T-helper 17 cell (primary cell): ENCODE measurements at places on chromosomes 7 and 10. TPM values are rescaled to one million over a fixed set of nuclear protein-coding genes. Genes with fewer than 3 reads are reported as not detected.
A peak's percentile ranks its signal among the peaks of the same experiment; 100 is the strongest.

DNA sequence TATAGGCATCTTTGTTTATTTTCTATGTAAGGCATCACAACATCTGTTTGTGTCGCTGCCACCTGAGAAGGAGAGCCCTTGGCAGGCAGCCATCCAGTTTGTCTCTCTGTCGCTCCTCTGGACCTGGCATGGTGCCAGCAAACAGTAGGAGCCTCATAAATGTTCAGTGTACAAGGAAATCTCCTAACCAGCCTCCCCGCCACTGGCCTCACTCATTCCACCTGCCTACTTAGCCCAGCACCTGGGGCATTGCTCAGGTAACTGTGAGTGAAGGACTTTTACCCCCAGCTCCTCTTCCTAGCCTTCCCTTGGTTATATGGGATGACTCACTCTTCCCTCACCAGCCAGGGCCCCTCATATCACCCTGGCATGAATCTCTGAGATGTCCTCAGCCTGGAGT, 61.7 kb upstream of the NPTX2 start:
- no peak for DNase-seq

- DNase-seq, result no peak
These were observed 38.2 kb downstream of the WDR37 start for GRCh38 chr10:1094112-1095057.

DNA sequence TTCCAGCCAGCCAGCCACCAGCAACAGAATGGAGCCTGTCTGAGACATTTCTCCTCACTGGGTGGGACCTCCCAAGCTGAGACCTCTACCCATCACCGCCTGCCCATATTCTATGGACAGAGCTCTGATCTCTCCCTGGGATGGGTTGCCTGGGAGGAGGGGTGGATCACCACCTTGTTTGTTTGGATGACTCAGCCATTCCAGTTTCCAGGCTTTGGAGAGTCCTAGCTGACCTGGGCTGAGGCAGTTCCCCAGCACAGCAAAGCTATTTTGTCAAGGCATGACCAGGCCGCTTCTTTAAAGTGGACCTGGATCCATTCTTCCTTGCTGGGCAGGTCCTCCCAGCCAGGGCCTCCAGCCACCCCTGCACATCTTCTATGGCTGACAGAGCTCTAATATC, 982.3 kb downstream of the DNAJB9 start:
- DNase-seq, result no peak

DNA sequence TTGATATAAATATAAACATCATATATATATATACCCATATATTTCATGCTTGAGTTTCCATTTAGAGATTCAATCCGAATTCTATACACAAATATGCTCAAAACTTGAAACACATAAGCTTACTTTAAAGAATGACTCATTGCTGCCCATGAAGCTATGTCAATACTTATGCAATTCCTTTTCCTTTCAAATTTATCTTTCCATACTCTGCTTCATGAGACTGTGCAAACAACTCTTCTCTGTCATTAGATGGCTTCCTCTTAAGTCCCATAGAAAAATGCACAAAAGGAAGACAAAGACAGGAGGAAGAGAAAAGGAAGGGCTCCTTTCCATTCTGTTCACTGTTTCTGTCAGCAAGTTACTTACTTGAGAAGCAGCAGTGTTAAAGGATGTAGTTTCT, 895.7 kb upstream of the SORCS1 start:
- DNase-seq, result no peak

GRCh38 chr10:4867520-4868356, 41.7 kb downstream of the AKR1E2 start:
- no peak for DNase-seq

DNA sequence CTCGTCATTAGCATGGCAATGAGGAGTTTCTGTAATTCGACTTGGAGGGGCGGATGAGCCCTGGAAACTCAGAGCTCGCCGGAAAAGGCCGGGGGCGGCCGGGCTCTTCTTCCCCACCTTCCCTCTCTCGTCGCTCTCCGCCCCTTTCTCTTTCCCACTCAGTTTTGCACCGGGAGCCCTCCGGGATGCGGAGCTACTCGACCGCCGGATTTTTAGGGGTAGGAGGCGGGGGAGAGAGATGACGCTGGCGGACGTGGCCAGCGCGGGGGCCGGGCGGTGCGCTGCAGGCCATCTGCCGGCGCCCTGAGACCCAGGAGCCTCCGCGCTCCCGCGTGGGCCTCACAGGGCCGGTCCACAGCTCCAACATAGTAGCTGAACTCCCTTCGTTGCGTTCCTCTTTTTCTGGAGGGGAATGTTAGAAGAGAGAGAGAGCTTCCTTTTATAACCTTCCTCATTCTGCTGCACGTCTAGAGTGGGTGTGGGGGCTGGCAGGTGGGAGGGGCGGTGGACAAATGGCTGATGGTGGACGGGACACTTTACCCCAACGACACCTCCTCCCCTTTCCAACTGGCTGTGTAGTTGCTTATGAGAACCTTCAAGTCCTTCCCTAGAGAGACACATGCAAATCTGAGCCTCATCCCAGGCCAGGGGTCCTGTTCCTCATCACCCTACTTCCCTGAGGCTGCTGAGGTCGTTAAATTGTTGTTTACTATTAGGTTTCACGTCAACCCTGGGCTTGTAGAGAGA, 1.1 kb upstream of the HOXA1 start:
- no peak for DNase-seq

- DNase-seq, result no peak
These were observed 12.8 kb downstream of the BRI3 start for GRCh38 chr7:98294326-98294725.

- no peak for DNase-seq
These were observed 138.4 kb downstream of the SDK1 start for GRCh38 chr7:3439333-3440030.

DNA sequence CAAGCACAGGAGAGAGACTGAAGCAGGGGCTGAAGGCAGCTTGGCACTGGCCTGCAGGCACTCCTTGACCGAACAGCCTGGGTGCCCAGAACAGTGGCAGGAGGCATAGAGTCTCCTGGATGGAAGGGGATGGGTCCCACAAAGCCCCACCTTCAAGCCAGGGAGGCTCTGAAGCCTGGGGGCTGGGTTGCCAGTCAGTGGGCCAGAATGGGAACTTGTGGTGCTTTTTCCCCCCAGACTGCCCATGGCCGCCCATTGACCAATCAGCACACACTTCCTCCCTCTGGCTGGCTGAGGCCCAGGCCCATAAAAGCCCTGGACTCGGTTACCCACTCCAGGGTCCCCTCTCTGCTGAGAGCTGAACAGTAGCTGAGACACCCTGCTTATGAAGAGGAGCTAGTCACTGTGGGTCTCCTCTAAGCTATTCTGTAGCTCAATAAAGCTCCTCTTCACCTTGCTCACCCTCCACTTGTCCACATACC, 109.6 kb downstream of the ELAPOR2 start:
- DNase-seq, result no peak

DNA sequence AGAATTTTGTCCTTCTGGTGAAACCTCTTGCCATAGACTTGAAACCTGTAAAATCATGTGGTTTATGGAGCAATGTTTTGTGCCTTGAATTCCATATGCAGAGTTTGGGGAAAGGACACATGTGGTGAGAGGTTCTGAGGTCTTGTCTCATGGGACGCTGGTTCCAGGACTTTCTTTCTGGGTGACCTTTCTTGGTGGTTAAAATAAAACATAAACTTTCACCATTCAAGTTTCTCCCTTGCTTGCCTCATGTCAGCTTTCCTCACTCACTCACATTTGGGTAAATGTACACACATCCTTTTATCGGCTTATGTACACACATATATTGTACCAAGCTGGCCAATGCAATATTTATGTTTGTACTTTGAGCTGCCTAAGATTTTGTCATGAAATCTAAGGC, 144.9 kb upstream of the CELF2 start:
- DNase-seq, result no peak

- DNase-seq, result no peak
These were observed 34.6 kb downstream of the PSAP start for GRCh38 chr10:71816421-71816851.

- DNase-seq, result peak; percentile 68
These were observed at the start of gene GATAD1 for GRCh38 chr7:92447345-92448204. Gene GATAD1, plus strand, starts transcription at chr7:92447482. Its CDS starts 248 bp downstream, at chr7:92447730.

DNA sequence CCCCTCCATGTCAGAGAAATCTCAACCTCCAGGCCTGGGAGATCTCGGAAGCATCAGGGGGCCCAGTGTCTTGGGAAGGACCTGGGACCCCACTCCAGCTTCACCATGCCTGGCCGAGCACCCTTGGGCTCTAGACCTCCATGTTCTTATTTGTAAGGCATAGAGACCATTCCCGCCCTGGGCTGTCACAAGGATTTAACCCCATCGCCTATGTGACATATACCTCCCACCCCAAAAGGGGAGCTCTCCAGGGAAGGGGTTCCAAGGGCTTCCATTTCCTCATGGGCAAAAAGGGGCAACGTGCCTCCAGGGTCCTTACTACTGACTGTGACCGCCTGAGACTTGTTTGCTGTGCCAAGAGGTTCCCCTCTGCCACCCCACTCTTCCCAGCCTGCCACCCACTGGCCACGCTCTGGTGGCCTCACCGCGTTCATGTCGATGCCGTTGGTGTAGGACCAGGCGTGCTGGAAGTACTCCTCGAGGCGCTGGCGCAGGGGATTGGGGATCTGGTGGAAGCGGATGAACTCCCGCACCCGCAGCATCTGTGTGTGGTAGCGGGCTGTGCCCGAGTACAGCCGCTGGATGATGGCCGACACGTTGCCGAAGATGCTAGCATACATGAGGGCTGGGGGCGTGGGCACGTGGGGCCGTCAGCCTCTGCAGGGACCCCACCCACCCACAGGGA, 27.5 kb downstream of the KCNH2 start:
- DNase-seq, result no peak

- DNase-seq, result no peak
These were observed 2.4 kb upstream of the IRF5 start for GRCh38 chr7:128935342-128935730.

- DNase-seq, result no peak
These were observed 300.7 kb upstream of the ADARB2 start for GRCh38 chr10:2038036-2038435.

- no peak for DNase-seq
These were observed 16.7 kb downstream of the NOS3 start for GRCh38 chr7:151007469-151007898.

GRCh38 chr10:9069136-9069535, 1014.6 kb downstream of the GATA3 start:
- no peak for DNase-seq

Gene CCL24
- not detected for total RNA-seq

Gene NUTM2A
- total RNA-seq, result 1.0 TPM

Gene ATE1
- total RNA-seq, result 23.4 TPM

Gene HOXA2
- not detected for total RNA-seq

Gene PTEN
- 84.9 TPM for total RNA-seq

Gene FZD8
- total RNA-seq, result 2.0 TPM

Gene ZNF33B
- 28.1 TPM for total RNA-seq

Gene CCDC146
- total RNA-seq, result 8.5 TPM

Gene TMEM196
- total RNA-seq, result not detected

Gene SEMA3E
- not detected for total RNA-seq

Gene CC2D2B
- 0.55 TPM for total RNA-seq
